Skeletal muscle tissue (tissue), 5 donors: ENCODE measurements at places on chromosomes 5 and 9. TPM values are rescaled to one million over a fixed set of nuclear protein-coding genes. Genes with fewer than 3 reads are reported as not detected.

Gene GRIA1
- total RNA-seq: 1.0 TPM

Gene CARD6
- total RNA-seq: 3.1 TPM

Gene IFNA2
- total RNA-seq: not detected

Gene UBE2R2
- total RNA-seq: 18.3 TPM

Gene C5orf52
- total RNA-seq: not detected

Gene PCDHGA7
- total RNA-seq: 3.7 TPM

Gene NEUROG1
- not detected for total RNA-seq

Gene PRXL2C
- total RNA-seq: 16.7 TPM

Gene IFNA21
- total RNA-seq: not detected

Gene OTP
- total RNA-seq: not detected

Gene ALDOB
- total RNA-seq: not detected

Gene PDE6A
- total RNA-seq: not detected

Gene TSSK1B
- total RNA-seq: not detected

Gene ZBED3
- total RNA-seq: 0.52 TPM

Gene SEMA5A
- 25.1 TPM for total RNA-seq

Gene ANKDD1B
- 3.7 TPM for total RNA-seq

Gene KCNIP1
- total RNA-seq: 4.2 TPM

Gene PTGES
- 12.5 TPM for total RNA-seq

Gene DTWD2
- total RNA-seq: 13.0 TPM

Gene MARCOL
- not detected for total RNA-seq

Gene SPATA31C1
- total RNA-seq: not detected

Gene STKLD1
- total RNA-seq: 1.0 TPM

Gene FBXW2
- 20.4 TPM for total RNA-seq

Gene SLC27A4
- 9.4 TPM for total RNA-seq

Gene SPATA31A7
- total RNA-seq: not detected

Gene SH3PXD2B
- 12.0 TPM for total RNA-seq

Gene PCDHGB3
- 3.1 TPM for total RNA-seq

Gene TCF7
- 0.52 TPM for total RNA-seq

Gene KCNMB1
- total RNA-seq: under 0.01 TPM

Gene C5orf46
- not detected for total RNA-seq

Gene PCDHA12
- total RNA-seq: not detected

Gene C9orf85
- total RNA-seq: 18.3 TPM

Gene ARAP3
- 5.2 TPM for total RNA-seq

Gene NUTM2G
- total RNA-seq: not detected

Gene DAB2
- total RNA-seq: 91.3 TPM

Gene ADRB2
- 3.1 TPM for total RNA-seq

Gene SPINK6
- total RNA-seq: not detected

Gene POU5F2
- total RNA-seq: 4.7 TPM

Gene SYNPO
- total RNA-seq: 6.3 TPM
